H9 (cell line): ENCODE measurements at places on chromosomes 1 and 21. TPM values are rescaled to one million over a fixed set of nuclear protein-coding genes. Genes with fewer than 3 reads are reported as not detected.

DNA sequence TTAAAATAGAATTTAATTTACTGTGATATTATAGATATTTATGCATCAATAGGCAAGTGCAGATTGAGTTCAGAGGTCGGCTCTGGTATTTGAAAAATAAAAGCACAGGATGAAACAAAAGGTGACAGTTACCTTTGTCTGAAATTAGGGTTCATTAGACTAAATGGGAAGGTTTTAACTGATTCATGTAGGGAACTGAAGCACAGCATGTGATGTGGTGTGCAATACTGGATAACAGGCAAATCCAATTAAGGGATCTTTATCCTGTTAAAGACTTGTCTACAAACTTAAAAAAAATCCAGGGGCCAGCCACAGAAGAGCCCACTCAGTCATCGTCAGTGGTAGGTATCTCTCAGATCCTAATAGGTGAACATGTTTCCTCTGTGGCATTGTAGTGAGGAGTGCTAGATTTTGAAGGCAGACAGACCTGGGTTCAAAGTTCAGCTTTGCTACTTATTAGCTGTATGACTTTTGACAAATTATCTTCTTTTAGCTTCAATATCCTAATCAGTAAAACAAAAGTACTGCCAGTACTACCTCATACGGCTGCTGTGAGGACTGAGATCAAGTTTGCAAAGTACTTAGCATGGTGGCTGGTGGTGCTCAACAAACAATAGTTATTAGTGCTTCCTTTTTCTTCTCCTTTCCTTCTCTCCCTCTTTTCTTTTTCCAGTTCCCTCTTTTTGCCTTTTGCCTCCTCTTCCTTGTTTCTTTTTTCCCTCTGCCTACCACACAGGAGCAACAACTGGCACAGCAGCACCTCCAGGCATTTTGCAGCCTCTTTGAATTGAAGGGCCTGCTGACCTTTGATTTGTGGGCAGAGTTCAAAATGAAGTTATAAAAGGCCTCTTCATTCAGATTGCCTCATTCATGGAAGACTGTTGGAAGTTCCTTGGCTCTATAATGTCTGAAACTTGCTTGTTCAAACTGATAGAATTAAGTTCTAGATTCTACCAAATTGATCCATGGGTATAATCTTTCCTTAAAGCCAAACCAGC lies 44.9 kb upstream of the FOXD3 start:
- DNase-seq = no peak
- no peaks in the 10 kb centered on the region; the same call in 1 of the 2 replicates for H3K4me1 ChIP-seq
- no peaks in the 10 kb centered on the region for H3K36me3 ChIP-seq
- H3K27me3 ChIP-seq = no peaks in the 10 kb centered on the region
- H3K27ac ChIP-seq = no peak overlapping the region
- no peak overlapping the region for H3K4me3 ChIP-seq

GRCh38 chr1:209480345-209480744 lies 103.2 kb upstream of the CAMK1G start:
- H3K36me3 ChIP-seq = peaks cover 2% of the 10 kb centered on the region; the same call in 1 of the 2 replicates
- H3K4me1 ChIP-seq = no peaks in the 10 kb centered on the region
- H3K27ac ChIP-seq = no peak overlapping the region
- no peaks in the 10 kb centered on the region for H3K27me3 ChIP-seq
- H3K4me3 ChIP-seq = no peak overlapping the region

DNA sequence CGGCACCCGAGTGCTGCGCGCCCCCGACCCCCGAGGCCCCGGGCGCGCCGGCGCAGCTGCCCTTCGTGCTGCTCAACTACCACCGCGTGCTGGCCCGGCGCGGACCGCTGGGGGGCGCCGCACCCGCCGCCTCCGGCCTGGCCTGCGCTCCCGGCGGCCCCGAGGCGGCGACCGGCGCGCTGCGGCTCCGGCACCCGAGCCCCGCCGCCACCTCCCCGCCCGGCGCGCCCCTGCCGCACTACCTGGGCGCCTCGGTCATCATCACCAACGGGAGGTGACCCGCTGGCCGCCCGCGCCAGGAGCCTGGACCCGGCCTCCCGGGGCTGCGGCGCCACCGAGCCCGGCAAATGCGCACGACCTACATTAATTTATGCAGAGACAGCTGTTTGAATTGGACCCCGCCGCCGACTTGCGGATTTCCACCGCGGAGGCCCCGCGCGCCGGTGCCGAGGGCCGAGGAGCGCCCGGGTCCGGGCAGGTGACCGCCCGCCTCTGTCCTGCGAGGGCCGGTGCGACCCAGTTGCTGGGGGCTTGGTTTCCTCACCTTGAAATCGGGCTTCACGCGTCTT lies 49.0 kb downstream of the SIM2 start:
- peaks cover 5% of the 10 kb centered on the region; the same call in 1 of the 2 replicates for H3K27me3 ChIP-seq
- H3K4me3 ChIP-seq = peak overlapping the region; percentile 61

DNA sequence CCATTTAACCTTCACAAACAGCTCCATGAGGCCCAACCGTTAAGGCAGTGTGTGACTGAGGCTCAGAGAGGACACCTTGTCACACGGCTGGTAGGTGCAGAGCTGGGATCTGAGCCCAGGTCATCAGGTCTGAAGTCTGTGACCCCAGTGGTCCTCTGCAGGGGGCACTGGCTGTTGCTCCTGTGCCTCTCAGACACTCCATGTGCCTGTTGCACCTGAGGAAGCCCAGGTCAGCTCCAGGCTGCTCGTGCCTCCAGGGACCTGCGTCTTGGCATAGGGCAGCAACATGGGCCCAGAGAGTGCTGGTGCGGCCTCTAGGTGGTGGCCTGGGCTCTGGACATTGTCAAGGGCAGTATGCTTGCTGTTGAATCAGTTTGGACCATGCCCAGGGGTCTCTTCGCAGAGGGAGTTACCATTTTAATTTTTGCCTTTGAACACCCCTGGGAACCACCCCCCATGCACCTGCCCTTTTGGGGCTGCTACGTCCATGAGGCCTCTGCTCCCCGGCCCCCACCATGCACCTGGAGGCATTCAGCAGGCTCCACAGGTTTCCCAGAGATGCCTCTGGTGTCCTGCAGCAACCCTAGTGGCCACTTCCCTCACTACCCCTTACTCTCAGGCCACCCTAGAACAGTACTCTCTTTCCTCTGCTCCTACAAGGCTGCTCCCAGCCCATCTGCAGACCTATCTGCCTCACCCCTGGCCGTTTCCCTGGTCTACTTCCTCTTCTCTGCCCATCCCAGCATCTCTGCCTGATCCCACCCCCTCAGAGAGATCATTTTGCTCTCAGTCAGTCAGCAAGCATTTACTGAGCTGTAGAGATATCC lies 25.2 kb upstream of the EPS8L3 start:
- H3K36me3 ChIP-seq = no peaks in the 10 kb centered on the region
- H3K4me1 ChIP-seq = peaks cover 6% of the 10 kb centered on the region; the same call in 1 of the 2 replicates
- H3K27me3 ChIP-seq = no peaks in the 10 kb centered on the region
- peak; percentile 78 for DNase-seq
- no peak overlapping the region for H3K4me3 ChIP-seq
- no peak overlapping the region for H3K27ac ChIP-seq

Gene NUP210L
- total RNA-seq = 0.04 TPM in 1 of 2 replicates, not detected in the other

Gene MSH4
- total RNA-seq = 0.53 and 0.63 TPM in 2 replicates

Gene NEK2
- 16.7 and 17.6 TPM in 2 replicates for total RNA-seq

Gene S100A9
- not detected in 2 replicates for total RNA-seq
